Epithelial cell of prostate (primary cell): ENCODE measurements at places on chromosomes 1 and 21.

DNA sequence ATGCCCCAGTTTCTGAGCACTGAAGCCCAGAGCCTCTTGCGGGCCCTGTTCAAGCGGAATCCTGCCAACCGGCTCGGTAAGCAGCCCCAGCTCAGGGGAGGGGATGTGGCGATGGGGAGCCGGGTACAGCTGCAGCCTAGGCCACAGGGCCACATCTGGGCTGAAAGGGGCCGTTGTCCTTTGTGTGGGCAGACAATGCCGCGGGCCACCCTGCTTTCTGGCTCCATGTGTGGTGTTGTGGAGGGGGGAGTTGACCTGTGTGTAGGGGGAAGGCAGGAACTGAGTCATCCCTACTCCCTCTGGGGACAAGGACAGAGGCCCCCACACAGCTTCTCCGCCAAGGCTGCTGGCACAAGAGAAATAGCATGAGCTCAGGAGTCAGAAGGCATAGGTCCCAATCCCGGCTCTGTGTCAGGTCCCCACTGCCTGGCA is 26.0 kb downstream of the RPS6KA1 start:
- DNase-seq = no peak

- peak; percentile 5 for DNase-seq
Measured at GRCh38 chr21:36613059-36613458, 85.9 kb upstream of the SIM2 start.

DNA sequence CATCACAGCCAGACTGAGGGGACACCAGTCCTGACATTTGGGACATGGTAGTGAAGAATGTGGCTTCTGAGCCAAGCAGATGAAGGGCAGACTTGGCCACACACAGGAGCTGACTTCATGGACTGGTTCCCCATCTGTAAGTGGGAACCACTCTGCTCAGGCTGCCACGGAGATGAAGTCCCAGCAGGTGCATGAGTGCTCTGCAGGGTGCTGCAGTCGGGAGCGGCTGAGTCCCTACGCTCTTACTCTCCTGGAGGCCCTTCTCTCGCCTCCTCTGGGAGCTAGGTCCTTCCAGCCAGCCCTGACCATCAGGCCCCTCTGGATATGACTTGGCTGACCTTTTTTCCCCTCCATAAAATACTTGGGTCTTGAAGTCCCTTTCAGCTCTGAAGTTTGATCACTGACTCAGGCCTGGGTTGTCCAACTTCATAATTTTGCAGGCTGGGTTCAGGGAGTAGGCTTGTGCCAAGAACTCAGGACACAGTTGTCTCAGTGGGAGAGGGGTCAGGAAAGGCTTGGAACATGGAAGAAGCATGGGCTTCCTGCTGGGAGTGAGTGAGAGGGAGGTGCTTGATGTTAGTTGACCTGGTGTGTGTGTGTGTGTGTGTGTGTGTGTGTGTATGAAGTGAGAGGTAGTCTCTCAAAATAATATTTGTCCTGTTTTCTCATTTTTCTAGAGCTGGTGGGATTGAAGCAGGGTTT is 21.0 kb upstream of the EPS8L3 start:
- DNase-seq = no peak

DNA sequence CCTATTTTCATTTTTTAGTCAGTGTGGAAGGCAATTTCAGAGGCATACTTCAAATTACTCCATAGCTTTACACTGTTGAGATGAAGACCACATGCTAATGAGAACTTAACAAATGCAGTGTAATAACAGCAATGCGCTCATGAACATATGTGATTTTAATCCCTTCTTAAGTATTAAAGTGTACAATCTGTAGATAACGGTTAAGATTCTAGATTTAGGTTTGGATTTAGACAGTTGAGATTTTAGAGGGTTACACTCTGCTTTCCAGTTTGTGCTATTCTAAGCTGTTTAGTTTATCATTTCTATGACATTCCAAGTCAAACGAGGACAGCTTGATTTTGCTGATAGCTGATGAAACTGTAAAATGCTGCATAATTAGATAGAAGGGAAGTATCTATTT is 257.8 kb upstream of the CHRM3 start:
- DNase-seq = no peak

DNA sequence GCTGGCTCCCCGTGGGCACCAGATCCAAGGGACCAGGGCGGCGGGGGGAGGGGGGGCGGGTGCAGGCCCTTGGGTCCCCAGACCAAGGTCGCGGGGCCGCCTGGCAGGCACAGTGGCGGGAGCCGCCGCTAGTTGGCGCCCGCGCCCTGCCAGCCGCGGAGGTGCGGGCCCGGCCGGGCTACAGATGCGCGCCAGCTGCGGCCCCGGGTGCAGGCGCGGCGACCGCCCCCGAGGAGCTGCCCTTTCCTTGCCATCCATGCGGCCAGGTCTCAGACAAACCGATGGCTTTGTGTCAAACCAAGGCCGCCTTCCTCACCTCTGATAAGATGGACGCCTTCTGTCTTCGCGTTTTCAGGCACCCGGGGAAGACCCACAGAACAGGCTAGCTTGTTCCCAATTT is 2.2 kb upstream of the RUNX3 start:
- no peak for DNase-seq

DNA sequence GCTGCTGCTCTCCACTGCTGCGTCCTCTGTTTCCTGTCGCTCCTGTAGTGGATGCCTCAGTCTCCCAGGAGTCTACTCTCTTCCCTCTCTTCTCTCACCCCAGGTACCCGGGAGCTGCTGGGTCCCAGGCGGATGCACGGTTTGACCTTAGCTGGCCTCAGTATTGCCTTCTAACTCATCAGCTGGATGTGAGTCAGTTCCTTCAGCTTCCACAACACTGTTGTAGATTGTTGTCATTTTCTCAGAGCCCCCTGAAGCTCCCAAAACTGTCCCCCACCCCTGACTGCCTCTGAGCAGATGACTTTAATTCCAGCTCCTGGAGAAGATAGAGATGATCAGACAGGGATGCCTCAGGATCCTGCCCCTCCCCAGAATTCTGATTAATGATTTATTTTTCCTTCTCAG is 7.2 kb downstream of the CNIH3 start:
- no peak for DNase-seq

DNA sequence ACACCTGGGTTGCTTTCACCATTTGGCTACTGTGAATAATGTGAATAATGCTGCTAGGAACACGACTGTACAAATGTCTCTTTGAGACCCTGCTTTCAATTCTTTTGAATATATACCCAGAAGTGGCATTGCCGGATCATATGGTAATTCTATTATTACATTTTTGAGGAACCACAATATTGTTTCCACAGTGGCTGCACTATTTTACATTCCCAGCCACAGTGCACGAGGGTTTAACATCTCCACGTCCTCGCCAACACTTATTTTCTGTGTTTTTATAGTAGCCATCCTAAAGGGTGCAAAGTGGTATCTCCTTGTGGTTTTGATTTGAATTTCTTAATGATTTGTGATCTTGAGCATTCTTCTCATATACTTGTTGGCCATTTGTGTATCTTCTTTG is 15.7 kb downstream of the FHAD1 start:
- no peak for DNase-seq

DNA sequence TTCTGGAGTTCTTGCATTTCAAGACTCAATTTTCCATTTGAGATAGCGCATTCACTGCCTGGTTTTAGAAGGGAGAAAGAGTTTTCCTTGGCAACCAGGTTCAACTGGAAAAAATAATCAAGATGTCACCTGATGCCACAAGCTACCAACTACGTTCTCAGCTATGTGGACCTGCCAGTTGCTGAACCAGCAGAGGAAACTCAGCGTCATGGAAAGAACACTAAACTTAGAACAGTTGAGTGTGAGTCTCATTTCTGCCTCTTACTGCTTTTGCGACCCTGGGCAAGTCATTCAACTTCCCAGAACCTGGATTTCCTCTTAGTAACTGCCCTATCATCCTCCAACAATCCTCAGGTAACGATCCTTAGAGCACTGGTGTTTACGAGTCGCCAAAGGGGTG is 373.0 kb upstream of the ESRRG start:
- no peak for DNase-seq

- DNase-seq = no peak
Measured at GRCh38 chr1:25503551-25504426, 39.6 kb upstream of the LDLRAP1 start.

DNA sequence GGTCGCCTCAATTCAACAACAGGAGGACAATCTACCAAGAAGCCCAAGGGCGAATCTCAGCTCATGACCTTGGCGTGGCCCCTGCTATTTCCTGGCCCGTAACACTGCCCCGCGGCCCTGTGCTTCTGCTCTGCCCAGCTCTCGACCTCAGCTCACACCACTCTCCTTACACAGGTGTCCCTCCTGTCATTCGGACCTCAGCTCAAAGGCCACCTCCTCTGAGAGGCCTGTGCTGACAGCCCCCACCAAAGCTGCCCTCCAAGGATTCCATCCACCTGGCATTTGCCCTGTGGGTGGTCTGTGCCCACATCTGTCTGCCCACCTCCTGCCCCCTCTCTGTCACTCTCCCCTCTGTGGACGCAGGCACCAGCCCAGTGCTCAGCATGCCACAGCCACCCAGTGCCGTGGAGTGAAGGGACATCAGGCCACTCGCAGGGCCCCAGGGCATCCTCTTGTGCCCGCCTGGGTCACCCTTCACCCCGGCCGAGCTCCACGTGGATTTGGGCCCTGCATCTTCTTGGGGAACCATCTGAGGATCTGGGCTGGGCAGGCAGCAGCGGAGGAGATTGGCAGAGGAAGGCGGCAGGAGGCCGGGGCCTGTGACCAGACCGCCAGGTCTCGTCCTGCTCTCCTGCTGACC is 70.3 kb downstream of the DHRS3 start:
- DNase-seq = no peak

GRCh38 chr1:20329793-20330542 is 39.3 kb downstream of the VWA5B1 start:
- DNase-seq = no peak

GRCh38 chr1:35809114-35810095 is 1.6 kb downstream of the AGO4 start:
- DNase-seq = no peak

DNA sequence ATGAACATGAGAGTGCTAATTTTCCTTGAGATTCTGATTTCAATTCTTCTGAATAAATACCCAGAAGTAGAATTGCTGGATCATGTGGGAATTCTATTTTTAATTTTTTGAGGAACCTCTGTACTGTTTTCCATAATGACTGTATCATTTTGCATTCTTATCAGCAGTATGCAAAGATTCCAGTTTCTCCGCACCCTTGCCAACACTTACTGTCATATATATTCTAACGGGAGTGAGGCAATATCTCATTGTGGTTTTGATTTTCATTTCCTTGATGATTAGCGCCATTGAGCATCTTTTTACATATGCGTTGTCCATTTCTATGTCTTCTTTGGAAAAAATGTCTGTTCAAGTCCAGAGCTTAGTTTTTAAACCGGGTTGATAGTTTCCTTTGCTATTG is 33.2 kb downstream of the VCAM1 start:
- DNase-seq = no peak

DNA sequence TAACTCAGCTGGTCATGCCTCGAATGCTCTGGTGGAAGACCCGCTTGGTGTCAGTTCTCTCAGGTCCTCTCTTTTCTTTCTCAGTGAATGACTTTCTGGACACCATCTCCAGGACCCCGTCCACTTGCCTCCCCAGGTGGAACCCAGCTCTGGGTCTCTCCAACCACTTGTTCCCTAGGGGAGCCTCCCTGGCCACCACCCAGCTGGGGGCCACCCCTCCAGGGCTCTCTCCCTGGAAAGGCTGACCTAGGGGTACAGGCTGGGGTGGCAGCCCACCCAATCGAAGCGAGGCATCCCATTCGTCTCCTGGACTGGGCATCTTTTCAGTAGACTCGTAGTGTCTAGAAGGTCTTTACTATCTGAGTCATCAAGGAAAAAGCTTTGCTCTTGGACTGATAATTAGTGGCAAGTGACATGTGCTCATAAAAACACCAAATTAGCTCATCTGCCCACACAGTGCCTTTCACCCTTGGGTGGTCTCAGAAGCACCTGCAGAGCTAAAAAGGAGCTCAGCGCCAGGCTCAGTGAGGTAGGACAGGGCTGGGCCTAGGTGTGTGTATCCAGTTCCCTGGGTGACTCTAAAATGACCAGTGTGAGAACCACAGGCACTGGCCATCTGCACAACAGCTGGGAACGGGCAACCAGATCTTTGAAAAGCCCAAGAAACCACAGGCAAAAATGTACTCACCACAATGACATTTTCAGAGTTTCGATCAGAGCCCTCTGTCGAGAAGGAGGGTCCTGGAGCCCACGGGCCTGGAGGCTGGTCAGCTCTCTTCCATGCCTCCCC is 2.4 kb upstream of the PDXK start:
- DNase-seq = no peak

DNA sequence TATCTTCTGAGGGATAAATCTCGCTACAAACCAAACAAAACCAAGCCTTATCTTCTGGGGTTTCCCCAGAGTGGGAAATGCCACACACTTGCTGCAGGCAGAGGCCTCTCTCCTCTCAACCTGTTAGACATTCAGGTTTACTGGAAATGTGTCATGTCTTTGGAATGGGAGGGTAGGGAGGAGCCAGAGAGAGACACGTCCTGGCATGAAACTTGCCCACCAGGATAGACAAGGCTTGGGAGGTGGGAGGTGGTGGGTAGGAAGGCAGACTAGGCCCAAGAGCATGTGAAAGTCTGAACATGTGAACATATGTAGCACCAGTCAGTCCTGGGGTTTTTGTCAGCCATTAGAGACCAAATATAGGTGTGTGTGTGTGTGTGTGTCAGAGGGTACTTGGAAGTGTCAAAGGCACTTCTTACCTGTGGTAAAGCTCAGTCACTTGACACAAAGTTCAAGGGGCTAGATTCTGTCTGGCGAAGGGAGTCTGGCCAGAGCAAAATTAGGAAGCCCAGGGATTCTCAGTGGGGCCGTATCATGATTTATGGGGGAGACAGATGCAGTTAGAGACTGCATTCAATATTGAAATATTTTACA is 32.4 kb upstream of the PIGC start:
- DNase-seq = peak; percentile 93

DNA sequence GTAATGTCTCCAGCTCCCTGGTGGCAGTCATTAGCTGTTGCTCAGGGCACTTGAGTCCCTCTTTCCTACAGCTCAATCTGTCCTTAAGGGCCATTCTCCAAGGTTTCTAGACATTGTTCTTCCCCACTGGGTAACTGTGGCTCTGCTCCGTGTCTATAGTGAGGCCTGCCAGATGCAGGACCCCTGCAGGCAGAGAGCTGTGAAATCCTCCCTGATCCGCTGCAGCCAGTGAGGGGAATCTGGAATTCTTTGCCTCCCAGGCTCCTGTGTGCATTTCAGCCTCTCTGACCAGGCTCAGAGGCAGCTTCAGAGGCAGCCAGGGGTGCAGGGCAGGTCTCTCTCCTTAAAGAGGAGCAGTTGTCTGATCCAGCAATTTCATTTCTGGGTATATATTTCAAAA is 14.4 kb upstream of the IGSF21 start:
- no peak for DNase-seq

- DNase-seq = no peak
Measured at GRCh38 chr21:35035116-35035515, 14.0 kb downstream of the RUNX1 start.

DNA sequence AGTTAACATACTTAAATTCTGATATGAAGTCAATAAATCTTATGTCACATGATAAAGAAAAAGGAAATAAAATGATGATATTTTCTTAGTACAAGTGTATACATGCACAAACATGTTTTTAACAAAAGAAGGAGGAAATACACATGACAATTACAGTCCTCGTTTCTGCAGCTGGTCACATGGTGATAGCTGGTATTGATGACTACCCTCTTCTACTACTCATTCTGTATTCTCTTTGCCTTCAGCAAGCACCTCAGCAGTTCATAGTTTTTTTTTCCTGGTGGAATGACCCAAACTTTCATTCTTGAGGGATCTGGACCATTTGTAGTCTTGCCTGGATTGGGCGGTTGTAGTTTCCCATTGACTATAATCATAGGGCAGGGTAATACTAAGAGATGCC is 64.4 kb upstream of the CFAP126 start:
- peak; percentile 40 for DNase-seq
